ENCODE measurements at places on chromosomes 6 and 20. TPM values are rescaled to one million over a fixed set of nuclear protein-coding genes. Genes with fewer than 3 reads are reported as not detected.

CYP39A1 gene
- polyA plus RNA-seq = not detected

ARMC2 gene
- 4.3 TPM for polyA plus RNA-seq

SLC22A2 gene
- polyA plus RNA-seq = not detected

FILIP1 gene
- 0.03 TPM for polyA plus RNA-seq

ROS1 gene
- 1.8 TPM for polyA plus RNA-seq

TRIM38 gene
- 0.62 TPM for polyA plus RNA-seq

SLC22A23 gene
- polyA plus RNA-seq = not detected

GRCh38 chr6:44533421-44533820 is 145.9 kb downstream of the CDC5L start:
- DNase-seq = no peak

GRCh38 chr6:37762806-37763205 is 56.7 kb upstream of the ZFAND3 start:
- DNase-seq = no peak

SYNCRIP gene
- 15.9 TPM for polyA plus RNA-seq

ANGPT4 gene
- not detected for polyA plus RNA-seq

GRCh38 chr20:44022464-44022863 is 107.8 kb downstream of the TOX2 start:
- DNase-seq = no peak

- no peak for DNase-seq
These were observed 86.0 kb downstream of the PTPN1 start for GRCh38 chr20:50595988-50596693.

SS18L1 gene
- 13.1 TPM for polyA plus RNA-seq

- DNase-seq = no peak
These were observed 36.9 kb downstream of the ASXL1 start for GRCh38 chr20:32395066-32395465.

HLA-DRA gene
- not detected for polyA plus RNA-seq

DNA sequence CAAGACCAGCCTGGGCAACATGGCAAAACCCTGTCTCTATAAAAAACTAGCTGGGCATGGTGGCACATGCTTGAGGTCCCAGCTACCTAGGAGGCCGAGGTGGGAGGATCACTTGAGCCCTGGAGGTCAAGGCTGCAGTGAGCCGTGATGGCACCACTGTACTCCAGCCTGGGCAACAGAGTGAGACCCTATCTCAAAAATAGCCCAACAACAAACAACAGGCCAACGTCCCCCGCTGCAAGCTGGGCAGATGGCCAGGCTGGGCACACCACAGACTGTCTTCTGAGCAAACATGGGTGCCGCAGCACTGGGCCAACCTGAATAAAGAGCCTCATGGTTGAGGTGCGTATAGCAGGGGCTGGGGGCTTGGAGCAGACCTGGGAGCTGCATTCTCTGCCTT is 46.6 kb upstream of the SRF start:
- no peak for DNase-seq

- DNase-seq = no peak
These were observed 33.9 kb downstream of the PPARD start for GRCh38 chr6:35376281-35376680.

BPIFB2 gene
- not detected for polyA plus RNA-seq

- DNase-seq = no peak
These were observed 6.4 kb downstream of the RPS12 start for GRCh38 chr6:132820629-132821381.

GRCh38 chr6:163095401-163095800 is 319.1 kb upstream of the QKI start:
- DNase-seq = no peak

GRM1 gene
- polyA plus RNA-seq = 0.05 TPM

FAM217A gene
- polyA plus RNA-seq = not detected
